ENCODE measurements at places on chromosomes 12 and 14. TPM values are rescaled to one million over a fixed set of nuclear protein-coding genes. Genes with fewer than 3 reads are reported as not detected.

AKAP6 gene
- 3.6 TPM for total RNA-seq

CCDC177 gene
- total RNA-seq: not detected

OAS1 gene
- total RNA-seq: 41.9 TPM

- H3K27me3 ChIP-seq: peaks cover 18% of the 10 kb centered on the region
- DNase-seq: no peak
- no peak overlapping the region for H3K4me3 ChIP-seq
- no peaks in the 10 kb centered on the region for H3K4me1 ChIP-seq
- no peak overlapping the region for H3K27ac ChIP-seq
These were observed 76.5 kb downstream of the FBXL14 start for GRCh38 chr12:1517734-1518525.

DNA sequence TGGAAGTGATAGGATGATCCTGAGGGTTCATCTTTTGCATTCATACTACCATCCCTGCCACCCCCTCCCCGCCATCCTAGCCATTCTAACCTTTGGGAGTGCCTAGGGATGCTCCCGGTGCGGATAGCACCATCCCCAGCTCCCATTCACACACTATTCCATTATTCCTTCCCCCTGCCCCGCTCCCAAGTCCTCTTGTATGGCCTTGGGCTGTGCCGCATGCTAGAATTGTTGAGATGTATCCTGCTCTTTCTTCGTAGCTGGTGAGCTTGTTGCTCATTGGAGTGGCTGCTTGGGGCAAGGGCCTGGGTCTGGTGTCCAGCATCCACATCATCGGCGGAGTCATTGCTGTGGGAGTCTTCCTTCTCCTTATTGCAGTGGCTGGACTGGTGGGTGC is 644 bp downstream of the TSPAN31 start:
- peaks cover 6% of the 10 kb centered on the region for H3K36me3 ChIP-seq
- H3K27ac ChIP-seq: peak overlapping the region; percentile 65

GRCh38 chr12:121139286-121139685 is 6.6 kb downstream of the P2RX7 start:
- H3K27me3 ChIP-seq: no peaks in the 10 kb centered on the region
- H3K36me3 ChIP-seq: no peaks in the 10 kb centered on the region
- H3K27ac ChIP-seq: no peak overlapping the region

DNA sequence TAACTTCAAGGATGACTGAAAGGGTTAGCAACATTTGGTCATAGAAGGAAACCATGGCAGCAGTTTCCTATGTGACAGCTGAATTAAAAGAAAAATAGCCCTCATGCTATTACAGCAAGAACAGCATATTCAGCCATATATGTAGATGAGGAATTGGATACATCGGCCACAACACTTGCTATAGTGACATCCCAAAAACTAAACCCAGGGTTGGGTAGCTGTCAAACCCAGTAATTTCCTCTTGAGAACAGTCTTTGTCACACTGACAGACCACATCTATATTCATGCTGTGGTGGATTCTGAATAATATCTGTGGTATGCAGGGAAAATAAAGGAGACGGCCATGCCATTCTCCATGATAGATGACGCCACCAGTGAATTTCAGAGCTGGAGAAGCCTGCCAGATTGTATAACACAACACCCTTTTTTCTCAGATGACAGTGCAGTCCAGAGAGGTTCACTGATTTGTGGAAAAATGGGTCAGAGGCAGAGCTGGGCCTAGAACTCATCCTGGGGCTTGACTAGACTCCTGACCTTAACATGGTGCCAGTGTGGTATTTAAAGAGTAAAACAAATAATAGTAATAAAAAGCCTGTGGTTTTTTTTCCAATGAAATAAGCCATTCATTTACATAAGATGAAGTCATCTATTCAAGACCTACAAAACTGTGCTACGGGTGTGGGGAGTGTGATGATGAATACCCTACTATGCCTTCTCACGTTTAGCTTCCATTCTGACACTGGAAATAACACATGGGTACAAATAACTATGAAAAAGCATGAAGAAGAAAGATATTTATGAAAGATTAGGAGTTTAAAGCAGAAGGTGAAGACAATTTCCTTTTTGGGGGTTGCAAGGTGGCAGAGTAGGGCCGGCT is 32.3 kb downstream of the EFCAB11 start:
- H3K36me3 ChIP-seq: no peaks in the 10 kb centered on the region
- peak overlapping the region; percentile 1 for H3K27ac ChIP-seq
- no peak for DNase-seq
- H3K4me1 ChIP-seq: peaks cover 5% of the 10 kb centered on the region

- H3K27ac ChIP-seq: no peak overlapping the region
- H3K4me1 ChIP-seq: no peaks in the 10 kb centered on the region
- no peaks in the 10 kb centered on the region for H3K27me3 ChIP-seq
- no peak overlapping the region for H3K4me3 ChIP-seq
These were observed 100.0 kb downstream of the PIWIL1 start for GRCh38 chr12:130437555-130438242.

DNA sequence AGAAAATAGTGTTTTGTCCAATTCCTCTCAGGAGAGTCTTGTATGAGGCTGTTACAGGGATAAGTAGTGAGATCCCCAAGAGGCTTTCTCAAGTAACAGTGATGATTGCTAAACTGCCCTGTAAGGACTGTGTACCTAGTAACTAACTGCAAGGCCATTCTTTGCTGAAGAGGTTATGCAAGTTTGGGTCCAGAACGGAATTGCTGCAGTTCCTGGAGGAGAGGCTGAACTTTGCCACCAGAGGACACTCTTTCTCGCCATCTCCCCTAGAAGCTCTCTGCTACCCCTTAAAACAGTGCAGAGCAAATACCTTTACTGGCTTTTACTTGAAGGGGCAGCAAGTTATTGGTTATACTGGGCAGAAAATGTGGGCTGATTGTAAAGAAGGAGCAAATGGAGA is 180.0 kb downstream of the RBM19 start:
- no peak overlapping the region for H3K4me3 ChIP-seq
- H3K36me3 ChIP-seq: peaks cover 6% of the 10 kb centered on the region
- no peak overlapping the region for H3K27ac ChIP-seq
- peaks cover 22% of the 10 kb centered on the region for H3K27me3 ChIP-seq

GRCh38 chr12:52152905-52153317 is 38.9 kb downstream of the KRT80 start:
- peak overlapping the region; percentile 31 for H3K4me3 ChIP-seq
- H3K27ac ChIP-seq: no peak overlapping the region
